ENCODE measurements at places on chromosomes 3 and 15. TPM values are rescaled to one million over a fixed set of nuclear protein-coding genes. Genes with fewer than 3 reads are reported as not detected.

DNA sequence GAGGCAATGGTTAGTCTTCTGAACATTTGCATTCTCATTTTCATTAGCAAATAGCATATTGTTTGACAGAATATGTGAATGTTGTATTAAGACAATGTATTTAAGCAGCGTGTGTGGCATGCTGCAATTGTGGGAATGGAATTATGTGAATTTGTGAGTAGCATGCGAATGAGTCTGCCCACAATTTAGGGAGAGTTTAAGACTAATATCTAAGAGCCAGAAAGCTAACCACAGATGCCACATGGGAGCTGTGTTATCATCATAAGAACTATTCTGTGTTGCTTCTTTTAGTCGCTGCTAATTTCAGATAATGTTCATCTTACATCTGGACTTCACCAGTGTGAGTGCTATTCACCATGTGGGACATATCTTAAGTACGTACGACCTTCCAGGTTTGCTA is 494.5 kb downstream of the RBMS3 start:
- no peak for DNase-seq

GRCh38 chr15:69537901-69538300 is 85.3 kb downstream of the RPLP1 start:
- no peak for DNase-seq

- DNase-seq, result no peak
Observed at GRCh38 chr15:78421238-78421965, 16.6 kb upstream of the IREB2 start.

- DNase-seq, result no peak
Observed at GRCh38 chr3:125119752-125120378, 64.1 kb upstream of the HEG1 start.

DNA sequence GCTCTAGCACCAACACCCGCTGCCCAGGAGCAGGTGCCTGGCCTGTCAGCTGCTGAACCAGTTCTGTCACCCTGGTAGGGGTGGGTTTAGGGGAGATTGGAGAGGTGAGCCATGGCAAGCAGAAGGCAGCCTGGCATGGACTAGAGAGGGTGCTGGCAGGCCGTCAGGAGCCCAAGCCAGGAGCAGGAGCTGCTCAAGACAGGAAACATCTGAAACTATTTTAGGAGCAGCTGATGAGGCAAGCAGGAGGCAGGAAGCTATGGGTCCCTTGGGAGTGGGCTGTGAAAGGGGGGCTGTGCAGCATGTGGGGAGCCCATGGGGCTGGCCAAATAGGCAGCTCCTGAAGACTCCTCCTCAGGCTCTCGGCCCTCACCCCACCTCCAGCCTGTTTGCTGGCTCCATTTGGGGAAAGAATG is 2.3 kb downstream of the INKA1 start:
- peak; percentile 57 for DNase-seq

DNA sequence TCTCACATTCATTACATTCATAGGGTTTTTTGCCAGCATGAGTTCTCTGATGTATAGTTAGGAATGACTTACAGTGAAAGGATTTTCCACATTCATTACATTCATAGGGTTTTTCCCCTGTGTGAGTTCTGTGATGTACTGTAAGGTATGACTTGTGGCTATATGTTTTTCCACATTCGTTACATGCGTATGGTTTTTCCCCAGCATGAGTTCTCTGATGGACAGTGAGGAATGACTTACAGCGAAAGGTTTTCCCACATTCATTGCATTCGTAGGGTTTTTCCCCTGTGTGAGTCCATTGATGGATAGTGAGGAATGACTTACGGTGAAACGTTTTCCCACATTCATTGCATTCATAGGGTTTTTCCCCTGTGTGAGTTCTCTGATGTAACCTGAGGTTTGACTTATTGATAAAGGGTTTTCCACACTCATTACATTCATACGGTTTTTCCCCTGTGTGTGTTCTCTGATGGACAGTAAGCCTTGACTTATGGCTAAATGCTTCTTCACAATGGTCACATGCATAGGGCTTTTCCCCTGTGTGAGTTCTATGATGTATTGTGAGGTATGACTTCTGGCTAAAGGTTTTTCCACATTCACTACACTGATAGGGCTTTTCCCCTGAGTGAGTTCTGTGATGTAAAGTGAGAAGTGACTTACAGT is 47.4 kb downstream of the ZNF717 start:
- no peak for DNase-seq

GRCh38 chr3:7456386-7456785 is 595.5 kb downstream of the GRM7 start:
- DNase-seq, result no peak

DNA sequence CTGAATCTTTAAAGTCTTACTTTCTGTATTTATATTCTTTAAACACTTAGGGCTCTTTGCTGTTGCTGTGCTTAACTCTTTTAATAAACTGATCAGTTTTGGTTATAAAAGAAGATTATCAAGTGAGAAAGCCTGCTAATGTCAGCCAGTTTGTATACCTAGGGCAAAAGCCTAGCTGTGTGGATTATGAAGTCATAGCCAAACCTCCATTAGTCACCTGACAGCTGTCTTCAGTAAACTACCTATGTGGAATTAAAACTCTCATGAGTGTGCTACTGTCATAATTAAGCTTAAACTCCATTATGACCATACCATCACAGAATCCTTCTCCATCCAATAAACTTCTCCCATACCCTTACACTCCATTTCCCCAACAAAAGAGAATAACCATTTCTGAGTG is 762.7 kb downstream of the NTRK3 start:
- DNase-seq, result no peak

DNA sequence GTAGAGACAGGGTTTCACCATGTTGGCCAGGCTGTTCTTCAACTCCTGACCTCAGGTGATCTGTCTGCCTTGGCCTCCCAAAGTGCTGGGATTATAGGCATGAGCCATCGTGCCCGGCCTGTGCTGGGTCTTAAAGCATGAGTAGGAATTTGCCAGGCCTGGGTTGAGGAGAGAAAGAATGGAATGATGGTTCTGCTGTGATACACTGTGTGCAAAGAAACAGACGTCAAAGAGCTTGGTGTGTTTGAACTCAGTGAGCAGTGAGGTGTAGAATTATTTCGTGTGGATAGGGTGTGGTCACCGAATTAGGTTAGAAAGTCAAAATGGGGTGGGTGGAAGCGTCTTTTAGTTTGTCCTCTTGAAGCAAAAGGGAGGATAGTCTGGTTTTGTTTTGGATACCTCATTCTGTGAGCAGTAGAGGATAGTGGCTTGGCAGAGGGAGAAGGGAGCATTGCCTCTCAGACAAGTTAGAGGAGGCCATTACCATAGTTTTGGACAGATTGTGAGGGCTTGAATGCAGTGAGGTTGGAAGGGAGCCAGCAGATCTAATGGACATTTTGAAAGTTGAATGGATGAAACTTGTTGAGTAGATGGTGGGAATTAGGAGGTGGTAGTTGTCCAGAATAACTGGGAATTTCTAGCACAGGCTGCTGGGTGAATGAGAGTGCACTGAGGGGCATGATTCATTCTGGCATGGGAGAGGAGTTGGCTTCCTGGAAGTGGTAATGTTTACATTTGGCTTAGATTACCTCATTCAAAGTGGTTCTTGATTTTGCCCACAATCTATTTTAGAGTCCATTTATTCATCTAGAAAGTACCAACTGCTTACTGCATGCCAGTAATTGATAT is 27.2 kb downstream of the AKAP13 start:
- DNase-seq, result no peak

DNA sequence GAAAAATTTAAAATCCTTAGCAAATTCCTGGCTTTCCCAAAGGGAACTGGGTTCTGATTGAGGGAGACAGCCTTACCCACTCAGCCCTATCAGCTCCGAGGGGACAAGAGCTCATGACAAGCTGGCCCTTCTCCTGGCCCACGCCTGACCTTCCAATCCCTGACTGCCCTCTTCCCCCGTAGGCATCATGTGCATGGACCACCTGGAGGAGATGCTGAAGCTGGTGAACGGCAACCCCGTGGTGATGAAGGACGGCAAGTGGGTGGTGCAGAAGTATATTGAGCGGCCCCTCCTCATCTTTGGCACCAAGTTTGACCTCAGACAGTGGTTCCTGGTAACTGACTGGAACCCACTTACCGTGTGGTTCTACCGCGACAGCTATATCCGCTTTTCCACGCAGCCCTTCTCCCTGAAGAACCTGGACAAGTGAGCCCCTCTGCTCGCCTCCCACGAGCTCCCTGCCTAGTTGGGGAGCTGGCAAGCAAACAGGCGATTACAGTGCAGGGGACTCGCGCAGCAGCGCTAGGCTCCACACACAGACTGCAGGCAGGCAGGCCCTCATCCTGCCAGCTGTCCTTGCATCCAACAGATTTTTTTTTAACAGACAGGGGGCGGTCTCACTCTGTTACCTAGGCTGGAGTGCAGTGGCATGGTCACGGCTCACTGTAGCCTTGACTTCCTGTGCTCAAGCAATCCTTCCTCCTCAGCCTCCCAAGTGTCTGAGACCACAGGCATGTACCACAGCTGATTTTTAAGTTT is 16.8 kb downstream of the RPUSD3 start:
- DNase-seq, result no peak

DNA sequence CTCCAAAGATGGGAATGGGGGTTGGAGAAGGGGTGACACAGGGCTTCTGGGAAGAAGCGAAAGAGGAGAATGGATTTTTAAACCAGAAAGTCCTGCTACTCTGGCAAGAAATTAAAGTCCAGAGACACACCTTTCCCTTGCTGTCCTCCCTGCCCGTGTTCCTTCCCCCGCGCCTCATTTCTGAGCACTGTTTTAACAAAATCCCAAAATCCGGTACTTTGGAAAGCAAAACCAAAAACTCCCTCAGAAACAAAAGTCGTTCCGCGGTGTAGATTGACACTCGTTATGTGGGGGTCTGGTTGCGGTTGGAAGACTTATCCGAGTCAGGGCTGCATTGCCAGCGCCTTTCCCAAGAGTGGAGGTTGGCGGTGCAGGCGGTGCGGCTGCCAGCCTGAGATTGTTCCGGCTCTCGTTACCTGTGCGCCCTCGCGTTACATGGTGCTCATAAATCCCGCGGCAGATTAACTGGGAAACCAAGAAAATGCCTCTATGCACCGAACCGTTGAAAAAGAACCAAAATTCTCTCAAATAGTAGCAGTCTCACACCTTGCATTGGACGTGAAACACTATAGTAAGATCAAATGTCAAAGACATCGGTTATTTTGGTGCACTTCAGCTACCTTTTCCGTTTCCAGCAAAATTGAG is 217.7 kb downstream of the MEIS2 start:
- DNase-seq, result no peak

DNA sequence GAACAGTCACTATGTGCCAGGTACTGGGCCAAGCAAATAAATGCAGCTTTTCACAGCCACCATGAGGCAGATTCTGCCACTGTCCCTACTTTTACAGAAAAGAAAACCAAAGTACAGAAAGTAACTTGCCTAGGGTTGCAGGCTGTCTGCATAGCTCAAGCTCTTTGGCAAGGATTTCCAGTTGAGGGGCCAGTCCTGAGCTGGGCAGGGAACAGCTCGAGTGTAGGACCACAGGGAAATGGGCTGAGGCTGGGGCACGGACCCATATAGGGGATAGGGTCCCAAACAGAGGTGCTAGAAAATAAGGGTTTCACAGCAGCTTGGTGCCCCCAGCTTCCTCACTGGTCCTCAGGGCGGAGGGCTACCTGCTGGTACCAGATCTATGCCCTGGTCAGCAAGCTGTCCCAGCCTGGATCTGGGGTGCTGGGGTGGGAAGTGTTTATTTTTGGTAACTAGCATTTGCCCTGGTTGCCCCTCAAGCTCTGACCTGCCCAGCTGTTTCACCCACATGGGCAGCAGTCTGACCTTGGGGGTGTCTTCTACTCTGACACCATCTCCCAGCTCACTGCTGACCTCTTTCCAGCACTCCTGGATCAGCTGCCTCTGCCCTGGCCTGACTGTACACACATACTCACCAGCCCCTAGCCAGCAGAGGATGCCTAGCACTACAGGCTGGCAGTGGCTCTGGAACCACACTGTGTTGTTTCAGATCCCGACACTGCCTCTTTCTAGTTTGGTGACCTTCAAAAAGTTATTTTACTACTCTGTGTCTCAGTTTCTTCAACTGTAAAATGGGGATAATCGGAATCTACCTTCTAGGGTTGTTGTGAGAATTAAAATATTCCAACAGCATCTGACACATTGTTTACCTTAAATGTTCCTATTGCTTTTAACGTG is 16.2 kb downstream of the MRAS start:
- no peak for DNase-seq

DNA sequence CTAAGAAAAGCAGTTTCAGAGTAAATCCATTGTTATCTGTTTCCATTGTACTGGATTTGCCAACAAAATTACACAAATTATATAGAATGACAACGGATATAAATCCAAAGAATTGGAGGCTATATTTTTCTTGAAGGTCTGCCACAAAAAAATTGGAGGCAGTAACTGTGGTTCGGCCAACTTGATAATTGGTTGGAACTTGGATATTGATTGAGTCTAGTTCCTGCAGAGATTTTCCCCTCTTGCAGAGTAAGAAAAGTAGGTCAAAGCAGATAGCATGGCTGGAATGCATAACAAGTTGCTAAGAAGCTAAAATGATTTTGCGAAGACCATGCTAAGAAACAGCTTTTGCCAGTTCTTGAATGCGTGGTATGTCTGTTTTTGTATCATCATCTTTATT is 269.6 kb upstream of the CFAP20DC start:
- no peak for DNase-seq

- DNase-seq, result no peak
Observed at GRCh38 chr3:73493543-73494308, 131.0 kb downstream of the PDZRN3 start.

DNA sequence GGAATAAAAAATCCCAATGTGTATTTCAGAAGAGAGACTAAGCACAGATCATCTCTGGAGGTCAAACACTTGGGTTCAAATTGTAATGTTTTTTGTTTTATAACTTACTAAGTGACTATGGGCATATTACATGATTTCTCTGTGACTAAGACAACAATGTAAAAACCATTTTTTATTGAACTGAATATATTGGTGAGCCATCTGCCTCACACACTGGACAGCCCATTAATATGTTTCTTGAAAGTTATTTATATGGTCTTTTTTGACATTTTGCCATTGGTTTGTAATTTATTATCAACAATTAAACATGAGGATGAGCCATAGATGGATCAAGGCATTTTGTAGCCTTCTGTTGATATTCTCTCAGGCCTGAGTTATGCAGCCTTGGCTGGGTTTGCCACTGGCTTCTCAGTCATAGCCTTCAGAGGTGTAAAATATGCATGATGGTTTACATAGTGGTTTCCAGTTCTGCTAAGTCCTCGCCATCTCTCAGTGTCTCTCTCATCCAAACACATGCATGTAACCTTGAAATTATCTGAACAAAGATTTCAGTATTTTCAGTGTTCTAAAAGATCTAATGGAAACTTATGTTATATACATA is 997.2 kb downstream of the DIPK2A start:
- DNase-seq, result no peak

- no peak for DNase-seq
Observed at GRCh38 chr3:58563386-58564035, 13.7 kb downstream of the FAM107A start.

Gene ITGB5
- 103 TPM for total RNA-seq

Gene ZPLD1
- not detected for total RNA-seq

Gene CPOX
- 16.3 TPM for total RNA-seq

Gene ZNF80
- total RNA-seq, result not detected

Gene PPARG
- total RNA-seq, result 91.2 TPM

Gene NOX5
- 0.12 TPM for total RNA-seq

Gene TASOR
- 43.1 TPM for total RNA-seq

Gene CRELD1
- 18.8 TPM for total RNA-seq

Gene UBL7
- 33.7 TPM for total RNA-seq
